ENCODE measurements at places on chromosomes 3 and 15. TPM values are rescaled to one million over a fixed set of nuclear protein-coding genes. Genes with fewer than 3 reads are reported as not detected.

The TNFAIP8L3 gene
- 1.8 TPM for polyA plus RNA-seq

The ZPLD1 gene
- polyA plus RNA-seq, result not detected

GRCh38 chr3:128748557-128748956, 22.6 kb downstream of the RAB7A start:
- no peak for DNase-seq

DNA sequence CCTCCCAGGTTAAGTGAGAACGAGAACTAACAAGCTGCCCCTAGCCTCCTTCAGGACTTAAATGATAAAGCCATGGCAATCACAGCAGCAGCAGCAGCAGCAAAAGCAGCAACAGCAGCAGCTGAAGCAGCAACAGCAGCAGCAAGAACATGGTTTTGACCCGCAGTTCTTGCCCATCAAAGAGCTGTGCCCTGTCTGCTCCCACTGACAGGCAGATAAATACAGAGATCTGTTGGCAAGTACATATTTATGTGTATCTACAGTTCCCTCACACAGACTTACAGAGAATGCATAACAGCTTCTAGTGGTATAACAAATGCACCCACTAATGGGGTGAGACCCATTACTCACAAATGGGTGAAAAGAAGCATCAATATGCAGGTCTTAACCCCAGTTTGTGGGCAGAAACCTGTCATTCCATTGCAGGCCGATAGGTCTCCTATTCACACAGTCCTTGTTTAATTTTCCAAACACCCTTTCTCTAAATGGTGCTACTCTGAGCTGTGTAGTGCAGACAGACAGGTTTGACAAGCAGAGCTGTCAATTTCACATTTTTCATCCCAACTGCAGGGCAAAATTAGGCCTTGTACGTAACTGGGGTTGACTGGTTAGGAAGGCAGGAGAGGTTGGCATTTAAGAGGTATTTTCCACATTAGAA, 316.3 kb downstream of the TIGIT start:
- no peak for DNase-seq

DNA sequence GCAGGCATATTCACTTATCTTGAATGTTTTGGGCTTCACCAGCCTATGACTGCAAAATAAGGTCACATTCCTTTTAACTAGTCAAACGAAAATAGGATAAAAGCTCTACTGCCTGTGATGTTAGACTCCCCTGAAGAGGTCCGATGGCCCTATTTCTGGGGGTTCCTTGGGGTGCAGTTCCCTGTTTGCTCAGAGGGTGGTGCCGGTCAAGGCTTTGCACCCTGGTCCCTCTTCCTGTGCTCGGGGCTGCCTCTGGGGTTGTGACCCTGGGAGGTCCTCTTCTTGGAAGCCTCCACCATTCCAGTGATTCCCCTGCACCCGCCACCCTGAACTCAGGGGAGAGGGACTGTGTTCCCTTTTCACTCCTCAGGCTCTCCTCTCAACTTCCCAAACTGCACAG, 86.7 kb upstream of the ANKRD34C start:
- no peak for DNase-seq

DNA sequence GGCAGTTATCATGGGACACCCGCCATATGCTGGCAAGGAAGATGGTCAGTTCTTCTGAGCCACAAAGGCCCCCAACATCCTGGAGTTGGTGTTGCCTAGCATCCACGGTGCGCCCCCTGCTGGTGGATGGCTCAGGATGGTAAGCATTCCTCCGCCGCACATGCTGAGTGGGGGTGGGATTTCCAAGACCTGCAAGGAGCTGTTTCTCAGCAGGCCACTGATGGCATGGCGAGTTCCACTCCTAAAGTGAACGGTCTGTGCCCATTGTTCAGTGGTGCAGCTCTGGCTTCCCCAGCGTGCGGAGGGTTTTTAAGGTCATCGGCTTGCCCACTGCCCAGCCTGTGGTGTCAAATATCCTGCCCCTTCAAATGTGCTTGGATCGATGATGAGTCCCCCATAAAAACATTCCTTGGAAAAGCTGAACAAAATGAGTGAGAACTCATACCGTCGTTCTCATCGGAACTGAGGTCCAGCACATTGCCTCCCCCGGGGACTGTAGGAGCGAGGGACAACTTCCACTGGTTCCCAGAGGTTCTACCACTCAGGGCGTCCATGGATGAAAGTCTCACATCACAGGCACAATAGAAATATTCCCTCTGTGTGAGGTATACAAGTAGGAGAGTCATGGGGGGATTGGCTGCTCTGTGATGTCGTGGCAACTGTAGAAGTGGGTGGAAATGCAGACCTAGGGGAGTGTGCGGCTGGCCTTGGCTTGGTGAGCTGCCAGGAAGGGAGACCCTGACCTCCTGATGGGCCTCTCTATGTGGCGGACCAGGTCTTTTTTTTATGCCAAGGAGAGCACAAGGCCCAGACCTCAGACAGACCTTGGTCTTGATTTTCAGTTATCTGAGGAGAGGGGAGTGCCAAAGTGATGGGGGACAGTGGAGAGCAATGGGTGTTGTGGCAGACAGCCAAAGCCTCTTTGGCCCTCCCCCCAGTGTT, 102.0 kb downstream of the SNRPN start:
- DNase-seq, result no peak

GRCh38 chr3:168116279-168116678, 20.6 kb upstream of the GOLIM4 start:
- DNase-seq, result peak; percentile 80

- peak; percentile 91 for DNase-seq
Measured at GRCh38 chr15:41948490-41948889, 23.9 kb downstream of the EHD4 start.

GRCh38 chr3:160719710-160720109, 36.3 kb upstream of the PPM1L start:
- no peak for DNase-seq

GRCh38 chr3:188319569-188319968, 165.6 kb downstream of the LPP start:
- DNase-seq, result no peak

- DNase-seq, result no peak
Measured at GRCh38 chr15:29043736-29044502, 158.1 kb downstream of the APBA2 start.

DNA sequence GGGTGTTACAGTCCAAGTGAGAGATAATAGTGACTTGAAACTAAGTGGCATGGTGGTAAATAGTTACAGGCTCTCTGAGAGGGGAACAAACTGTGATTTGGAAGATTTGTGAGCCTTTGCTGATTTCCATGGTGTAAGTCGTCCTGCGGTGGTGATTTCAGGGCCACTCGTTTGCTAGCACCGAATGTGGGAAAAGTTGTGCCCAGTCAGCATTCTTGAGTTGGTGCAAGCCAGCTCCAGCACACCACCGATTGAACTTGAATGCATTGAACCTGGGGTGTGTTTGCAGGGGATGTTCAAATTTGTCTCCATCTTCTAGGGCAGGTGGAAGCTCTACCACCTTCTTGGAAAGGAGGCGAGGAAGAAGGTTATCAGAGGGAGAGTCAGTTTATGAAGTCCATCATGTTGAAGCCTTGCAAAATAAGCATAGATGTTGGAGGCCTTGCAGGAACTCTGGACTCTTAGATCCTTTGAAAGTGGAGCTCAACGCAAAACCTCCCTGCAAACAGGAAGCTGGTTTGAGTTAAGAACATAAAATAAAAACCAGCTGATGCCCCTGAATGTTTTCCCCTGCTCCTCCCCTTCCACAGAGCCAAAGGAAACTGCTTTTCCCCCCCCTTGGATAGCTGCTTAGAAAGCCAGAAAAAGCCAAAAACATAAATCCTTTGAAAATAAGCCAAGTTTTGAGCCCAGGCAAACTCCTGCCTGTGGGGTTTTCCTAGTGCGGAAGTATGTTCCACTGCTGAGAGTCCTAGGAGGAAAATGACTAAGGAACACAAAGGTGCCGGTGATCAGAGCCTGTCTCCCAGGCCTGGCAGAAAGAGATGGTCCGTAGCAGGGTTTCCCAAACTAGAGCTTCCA, 21.9 kb downstream of the MAPKBP1 start:
- DNase-seq, result peak; percentile 65

DNA sequence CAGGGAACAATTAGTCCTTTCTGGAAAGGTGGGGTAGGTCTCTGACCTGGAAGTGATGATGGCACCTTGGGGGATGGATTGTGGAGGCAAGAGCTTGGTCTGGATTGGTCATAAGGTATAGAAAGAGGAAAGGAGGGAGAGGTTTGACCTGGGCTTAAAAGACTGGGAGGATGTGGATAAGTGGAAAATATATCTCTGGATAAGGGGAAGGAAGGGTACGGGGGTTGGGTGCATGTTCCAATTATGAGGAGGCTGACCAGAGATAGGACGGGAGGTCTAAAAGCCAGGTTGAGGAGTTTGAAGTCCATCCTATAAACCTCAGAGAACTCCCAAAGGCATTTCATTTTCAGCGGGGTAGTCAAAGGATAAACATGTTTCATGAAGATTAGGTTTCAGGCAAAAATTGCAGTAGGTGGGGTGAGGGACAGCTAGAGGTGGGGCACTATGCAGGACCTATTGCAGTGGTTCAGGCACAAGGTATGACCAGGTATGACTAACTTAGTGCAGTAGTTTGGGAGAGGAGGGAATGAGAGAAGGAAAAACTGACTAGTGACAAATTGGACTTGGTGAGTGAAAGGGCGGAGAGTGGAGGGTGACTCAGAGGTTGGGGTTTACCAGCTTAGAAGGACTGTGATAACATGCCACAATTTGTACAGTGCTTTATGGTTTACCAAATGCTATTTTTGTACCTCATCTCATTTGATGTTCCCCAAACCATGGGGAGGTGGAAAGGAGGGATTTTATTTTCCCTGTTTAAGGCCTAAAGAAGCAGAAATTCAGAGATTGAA, 10.7 kb downstream of the PDE8A start:
- DNase-seq, result no peak

DNA sequence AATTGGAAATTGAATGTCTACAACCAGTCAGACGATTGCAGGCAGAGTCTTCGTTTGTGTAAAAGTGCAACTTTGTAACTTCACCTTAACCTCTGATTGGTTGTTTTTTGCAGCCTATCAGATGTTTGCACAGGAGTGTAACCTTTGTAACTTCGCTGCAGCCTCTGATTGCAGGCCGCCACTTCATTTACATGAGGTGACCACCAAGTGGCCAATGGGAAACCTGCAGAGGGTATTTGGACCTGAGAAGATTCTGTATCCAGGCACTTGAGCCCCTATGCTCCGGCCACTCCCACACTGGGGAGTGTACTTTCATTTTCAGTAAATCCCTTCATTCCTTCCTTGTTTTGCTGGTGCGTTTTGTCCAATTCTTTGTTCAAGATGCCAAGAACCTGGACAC, 68.1 kb upstream of the PFN2 start:
- DNase-seq, result no peak

DNA sequence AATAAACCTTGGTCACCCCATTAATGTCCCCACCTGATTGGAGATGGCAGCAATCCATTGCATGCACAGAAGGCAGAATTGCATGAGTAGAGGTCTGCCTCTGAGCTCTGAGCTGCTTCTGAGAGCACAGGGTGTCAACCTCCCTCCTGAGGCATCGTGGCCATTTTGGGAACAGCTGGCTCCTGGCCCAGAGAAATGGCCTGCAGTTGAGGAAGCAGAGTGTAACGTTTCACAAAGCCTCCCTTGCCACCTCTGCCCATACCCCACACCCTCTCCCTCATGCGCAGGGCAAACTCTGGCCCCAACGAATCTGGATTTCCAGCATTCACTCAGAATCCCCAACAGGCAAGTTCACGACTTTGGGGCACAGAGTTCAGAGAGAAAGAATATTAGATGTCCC, 198.9 kb downstream of the ADAMTS9 start:
- peak; percentile 32 for DNase-seq

All from muscle of leg (tissue), 16 donors.